ENCODE measurements at places on chromosomes 13 and 19.

DNA sequence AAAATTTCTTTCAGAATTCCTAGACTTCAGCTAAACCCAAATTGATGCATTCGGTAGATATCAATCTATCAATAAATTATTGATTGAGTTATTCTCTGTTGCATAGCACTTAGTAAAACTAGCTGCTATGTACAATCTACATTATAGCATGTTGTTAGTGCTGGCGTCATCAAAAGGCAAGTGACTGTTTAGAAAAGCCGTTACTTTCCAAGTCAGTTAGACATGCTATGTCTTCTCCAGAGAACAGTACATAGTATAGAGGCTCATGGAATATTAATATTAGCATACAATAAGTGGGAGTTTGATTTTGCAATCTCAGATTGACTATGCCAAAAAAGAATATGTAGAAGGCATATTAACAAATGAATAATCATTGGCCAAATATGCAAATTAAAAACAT is 165.6 kb downstream of the DCT start:
- no peak for DNase-seq

DNA sequence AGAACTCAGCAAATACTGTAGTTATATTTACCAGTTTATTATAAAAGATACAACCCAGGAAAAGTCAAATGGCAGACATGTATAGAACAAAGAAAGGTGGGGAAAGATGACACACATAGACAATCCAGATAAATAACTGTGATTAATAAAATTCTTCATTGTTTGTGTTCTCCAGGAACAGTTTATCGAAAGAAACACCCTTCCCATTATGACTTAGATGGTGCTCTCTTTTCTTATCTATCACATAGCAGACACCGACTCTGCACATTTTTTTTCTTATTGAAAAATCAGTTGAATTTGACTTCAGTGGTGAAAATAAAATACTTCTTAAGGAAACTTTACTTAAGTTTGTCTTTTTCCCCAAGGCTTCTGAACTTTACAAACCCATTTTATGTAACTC is 6.2 kb downstream of the ZNF708 start:
- DNase-seq, result no peak

DNA sequence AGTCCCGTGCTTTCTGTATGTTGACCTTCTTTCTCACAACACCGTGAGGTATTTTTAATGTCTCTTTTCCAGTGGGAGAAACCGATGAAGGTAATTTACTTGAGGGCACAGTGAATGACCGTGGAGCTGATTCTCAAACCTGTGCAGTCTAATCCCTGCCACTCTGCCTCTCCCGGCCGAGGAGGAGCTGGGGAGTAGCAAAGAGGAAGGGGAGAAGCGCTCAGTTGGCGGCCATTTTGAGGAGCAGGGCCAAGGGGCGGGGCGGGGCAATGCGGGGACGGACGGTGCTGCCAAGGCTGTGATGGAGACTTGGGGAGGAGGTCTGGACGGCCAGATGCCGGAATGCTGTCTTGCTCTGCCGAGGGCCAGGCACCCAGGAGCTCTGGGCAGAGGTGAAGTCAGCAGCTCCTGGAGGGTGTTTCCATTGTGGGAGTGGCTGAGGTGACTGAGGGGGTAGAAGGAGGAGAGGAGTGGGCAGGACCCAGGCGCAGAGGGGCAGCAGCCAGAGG is 12.4 kb upstream of the RANBP3 start:
- no peak for DNase-seq

GRCh38 chr13:106186366-106187030 is 349.0 kb downstream of the EFNB2 start:
- DNase-seq, result no peak

- no peak for DNase-seq
These were observed 13.9 kb downstream of the SLITRK5 start for GRCh38 chr13:87684850-87685742.

DNA sequence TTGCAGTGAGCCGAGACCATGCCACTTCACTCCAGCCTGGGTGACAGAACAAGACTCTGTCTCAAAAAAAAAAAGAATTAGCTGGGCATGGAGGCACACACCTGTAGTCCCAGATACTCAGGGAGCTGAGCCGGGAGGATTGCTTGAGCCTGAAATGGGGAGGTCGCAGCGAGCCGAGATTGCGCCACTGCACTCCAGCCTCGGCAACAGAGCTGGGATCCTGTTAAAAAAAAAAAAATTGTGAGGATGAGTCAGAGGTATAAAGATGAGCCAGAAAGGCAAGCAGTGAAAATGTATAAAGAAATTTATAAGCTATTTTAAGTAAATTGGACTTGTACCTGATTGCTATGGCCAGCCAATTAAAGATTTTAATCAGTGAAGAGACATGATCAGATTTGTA is 21.1 kb downstream of the KBTBD6 start:
- no peak for DNase-seq

DNA sequence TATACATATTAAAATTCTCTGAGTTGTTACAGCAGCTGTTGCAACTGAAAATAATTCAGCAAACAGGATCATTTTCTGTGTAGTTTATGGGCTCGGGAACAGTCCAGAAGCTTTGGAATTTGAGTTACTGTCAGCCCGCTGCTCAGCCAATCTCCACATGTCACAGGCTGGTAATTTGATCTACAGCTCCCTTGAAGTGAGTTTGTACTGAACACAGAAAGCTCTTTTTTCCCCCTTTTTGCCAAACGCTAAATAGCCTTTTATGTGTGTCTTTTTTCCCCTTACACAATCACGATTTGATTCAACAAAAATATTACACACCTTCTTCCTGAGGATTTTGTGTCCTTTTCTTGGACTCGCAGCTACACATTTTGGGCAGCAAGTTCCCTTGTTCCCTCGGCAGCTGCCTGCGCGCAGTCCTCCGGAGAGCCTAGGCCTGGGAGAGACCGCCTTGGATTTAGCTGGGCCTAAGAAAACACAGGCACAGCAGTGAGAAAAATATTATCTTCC is 371.4 kb downstream of the KCNRG start:
- no peak for DNase-seq

- no peak for DNase-seq
These were observed 8.6 kb downstream of the ZNF784 start for GRCh38 chr19:55615543-55616394.

DNA sequence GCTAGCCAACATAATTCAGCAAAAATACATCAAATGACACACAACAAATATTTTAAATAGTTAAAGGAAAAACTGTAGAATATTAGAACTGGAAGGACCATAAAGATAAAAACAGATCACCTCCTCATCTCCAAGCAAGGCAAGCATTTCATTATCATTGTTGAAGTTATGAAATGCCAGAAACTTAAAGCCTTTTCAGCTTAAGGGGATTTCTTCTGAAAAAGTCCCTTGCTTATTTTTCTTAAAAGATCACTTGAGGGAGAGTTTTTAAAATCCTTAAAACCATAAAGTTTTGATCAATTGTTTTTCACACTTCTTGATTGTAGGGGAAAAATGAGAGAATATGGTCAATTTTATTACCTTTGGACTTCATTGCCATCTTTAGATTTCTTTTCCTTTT is 37.4 kb downstream of the FLT1 start:
- DNase-seq, result no peak

DNA sequence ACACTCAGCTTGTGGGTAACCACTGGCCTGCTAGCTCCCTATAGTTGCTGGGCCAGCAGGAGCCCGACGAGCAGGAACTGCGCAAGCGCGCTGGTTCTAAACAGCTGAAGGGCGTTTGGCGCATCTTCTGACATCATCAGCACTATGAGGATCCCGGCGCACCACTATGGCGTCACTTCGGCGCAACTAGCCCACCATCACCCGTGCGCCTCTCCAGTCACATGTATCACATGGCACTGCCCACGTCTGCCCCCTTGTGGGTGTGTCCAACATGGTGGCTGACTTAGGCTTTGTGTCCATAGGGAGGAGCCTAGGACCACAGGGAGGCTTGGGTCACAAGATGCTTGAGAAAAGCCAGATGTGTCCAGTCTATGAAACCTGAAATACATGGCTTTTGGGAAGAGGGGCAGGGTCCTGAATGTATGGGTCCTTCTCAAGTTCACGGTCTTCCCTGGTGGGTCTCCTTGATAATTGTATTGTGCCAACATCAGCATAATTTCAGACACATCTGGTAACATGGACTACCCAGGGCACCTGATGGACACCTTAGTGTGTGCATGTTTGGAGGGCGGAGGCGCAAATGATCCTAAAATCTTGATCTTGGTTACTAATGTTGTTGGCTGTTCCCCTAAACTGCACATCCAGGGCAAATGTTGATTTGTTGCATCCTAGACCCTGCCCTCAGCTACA is 18.0 kb downstream of the KLK4 start:
- no peak for DNase-seq

- DNase-seq, result peak; percentile 81
These were observed 16.2 kb upstream of the AP1M2 start for GRCh38 chr19:10603084-10603872.
